ENCODE measurements at places on chromosomes 2 and 18.

- no peak for DNase-seq
Measured at GRCh38 chr2:42010743-42011298, 37.0 kb upstream of the PKDCC start.

GRCh38 chr2:232246245-232246644 lies 132.3 kb upstream of the ALPP start:
- peak; percentile 33 for DNase-seq

GRCh38 chr2:222179592-222179991 lies 119.2 kb downstream of the PAX3 start:
- no peak for DNase-seq

DNA sequence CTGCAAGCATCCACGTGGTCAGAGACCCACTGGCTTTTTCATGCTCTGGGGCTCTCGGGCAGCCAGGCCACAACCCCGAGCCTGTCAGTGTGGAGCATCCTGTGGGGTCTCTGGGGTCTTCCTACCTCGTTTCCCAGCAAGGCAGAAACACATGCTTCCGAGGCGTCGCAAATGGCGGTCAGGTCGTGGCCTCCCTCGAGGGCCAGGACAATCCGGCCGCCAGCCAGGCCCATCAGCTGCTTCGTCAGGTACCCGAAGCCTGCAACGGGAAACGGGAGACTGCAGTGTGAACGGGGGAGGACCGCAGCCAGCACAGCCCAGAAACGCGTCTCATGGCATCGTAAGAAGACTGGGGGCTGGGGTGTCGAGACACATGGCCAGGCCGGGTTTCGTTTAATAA lies 218.7 kb downstream of the TWIST2 start:
- DNase-seq, result no peak

- DNase-seq, result no peak
Measured at GRCh38 chr2:85662899-85663593, 5.0 kb downstream of the SFTPB start.

DNA sequence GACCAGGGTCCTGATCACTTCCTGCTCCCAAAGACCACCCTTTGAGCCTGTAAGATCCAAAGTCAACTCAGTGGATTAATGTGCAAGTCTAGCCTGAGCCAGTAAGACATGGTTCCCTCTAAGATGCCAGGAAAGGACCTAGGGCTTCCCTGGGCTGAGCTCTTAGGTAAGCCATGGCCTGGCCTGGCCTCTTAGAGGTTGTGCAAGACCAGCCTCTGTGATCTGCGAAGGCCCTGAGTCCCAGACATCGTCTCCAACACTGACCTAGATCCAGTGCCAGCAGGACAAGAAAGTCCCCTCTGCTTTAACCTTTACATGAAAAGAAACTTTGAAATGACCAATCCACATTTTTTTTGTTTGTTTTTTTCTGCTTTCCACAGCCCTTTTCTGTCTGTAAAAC lies 73.6 kb upstream of the CYP1B1 start:
- no peak for DNase-seq

GRCh38 chr2:71530641-71531332 lies 77.4 kb downstream of the DYSF start:
- DNase-seq, result no peak

- DNase-seq, result no peak
Measured at GRCh38 chr18:13611142-13611600, 115.2 kb downstream of the FAM210A start.

DNA sequence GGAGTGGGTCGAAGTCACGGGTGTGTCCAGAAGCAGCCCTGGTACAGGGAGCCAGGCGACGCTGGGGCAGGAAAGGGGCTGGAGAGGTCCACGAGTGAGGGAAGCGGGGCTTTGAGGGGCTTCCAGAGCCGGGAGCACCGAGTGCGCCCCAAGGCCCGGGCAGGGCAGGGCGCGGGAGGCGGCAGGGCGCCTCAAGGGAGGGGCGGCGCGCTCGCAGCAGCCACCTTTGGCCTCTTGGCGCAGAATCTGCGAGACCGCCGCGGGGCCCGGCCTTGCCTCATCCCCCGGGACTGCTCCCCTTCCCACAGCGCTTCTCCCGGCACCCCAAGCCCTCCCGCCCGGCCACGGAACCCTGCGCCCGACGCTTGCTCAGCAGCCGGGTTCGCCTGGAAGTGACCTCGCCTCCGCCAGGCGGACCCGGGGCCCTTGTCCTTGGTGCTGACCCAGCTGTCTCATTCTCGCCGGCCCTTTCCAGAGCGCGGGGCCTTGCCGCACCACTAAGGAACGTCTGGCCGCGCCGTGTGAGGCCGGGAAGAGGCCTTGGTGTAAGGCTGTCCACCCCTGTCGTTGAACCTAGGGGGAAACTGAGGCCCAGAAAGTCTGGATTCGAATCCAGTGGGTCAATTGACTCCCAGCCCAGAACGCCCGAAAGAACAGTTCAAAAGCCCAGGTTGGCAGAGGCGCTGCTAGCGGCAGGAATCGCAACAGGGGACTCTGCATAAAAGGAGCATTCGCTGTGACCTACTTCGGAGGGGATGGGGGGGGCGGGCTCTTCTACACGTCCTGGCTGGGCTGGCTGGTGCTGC lies 584 bp upstream of the DNER start:
- peak; percentile 68 for DNase-seq

- DNase-seq, result no peak
Measured at GRCh38 chr2:61091485-61091884, 25.8 kb downstream of the SANBR start.

GRCh38 chr18:30684825-30685481 lies 357.6 kb downstream of the DSC3 start:
- DNase-seq, result no peak

- DNase-seq, result no peak
Measured at GRCh38 chr2:107025869-107026380, 140.0 kb upstream of the ST6GAL2 start.

- peak; percentile 38 for DNase-seq
Measured at GRCh38 chr2:20421988-20422370, 24.9 kb upstream of the RHOB start.

DNA sequence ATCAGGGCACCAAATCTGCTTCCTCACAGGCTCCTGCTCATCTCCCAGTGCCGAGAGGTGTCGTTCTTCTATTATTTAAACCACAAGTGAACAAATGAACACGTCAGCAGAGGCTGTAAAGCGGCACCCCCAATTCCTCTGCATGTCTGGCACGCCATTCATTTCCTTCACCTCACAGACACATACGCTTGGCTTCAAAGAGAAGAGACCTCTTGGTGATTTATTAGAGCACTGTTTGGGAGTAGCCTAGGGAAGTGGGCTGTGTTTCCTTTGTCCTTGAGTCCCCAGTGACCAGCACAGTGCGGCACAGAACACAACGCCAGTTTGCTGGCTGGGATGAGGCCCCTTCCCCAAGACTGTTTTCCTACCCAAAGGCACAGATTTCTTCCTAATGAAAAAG lies 184.3 kb upstream of the REV1 start:
- DNase-seq, result no peak

- no peak for DNase-seq
Measured at GRCh38 chr2:43458014-43458628, 137.7 kb downstream of the THADA start.

DNA sequence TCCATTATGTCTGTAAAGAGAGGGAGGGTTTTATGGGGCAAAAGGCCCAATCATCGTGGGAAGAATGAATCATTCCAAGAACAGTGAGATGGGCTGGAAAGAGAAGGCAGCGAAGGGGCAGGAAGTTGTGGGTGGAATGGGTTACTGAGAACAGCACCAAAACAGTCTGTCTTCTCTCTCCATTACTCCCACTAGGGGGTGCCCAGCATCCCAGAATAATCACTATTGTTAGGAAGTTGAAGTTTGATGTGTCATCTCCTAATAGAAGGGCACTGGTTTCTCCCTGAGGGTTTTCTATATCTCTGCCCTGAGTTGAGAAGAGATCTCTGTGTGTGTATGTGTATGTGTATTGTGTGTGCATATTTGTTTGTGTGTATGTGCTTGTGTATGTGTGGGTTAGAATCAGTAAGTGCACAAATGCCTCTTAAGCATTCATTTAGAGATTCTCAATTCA lies 76.6 kb upstream of the MAP4K3 start:
- DNase-seq, result peak; percentile 75

DNA sequence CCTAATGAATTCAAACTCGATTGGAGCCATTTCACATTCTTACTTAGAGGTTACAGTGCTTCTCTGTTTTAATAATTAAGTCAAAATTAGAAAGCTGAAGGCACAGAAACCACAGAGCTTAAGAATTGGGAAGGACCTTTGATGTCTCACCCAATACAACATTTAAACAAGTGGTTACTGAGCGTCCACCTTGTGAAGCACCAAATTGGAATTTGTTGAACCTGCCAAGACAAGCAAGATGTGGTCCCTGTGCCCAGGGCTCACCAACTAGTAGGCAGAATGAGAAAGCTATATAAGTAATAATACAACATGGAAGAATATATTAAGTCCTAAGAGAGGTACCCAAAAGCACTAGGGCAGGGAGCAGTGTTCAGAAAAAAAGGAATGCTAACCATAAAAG lies 64.5 kb upstream of the NPAS2 start:
- DNase-seq, result no peak

- no peak for DNase-seq
Measured at GRCh38 chr2:12277241-12278034, 439.3 kb upstream of the TRIB2 start.

DNA sequence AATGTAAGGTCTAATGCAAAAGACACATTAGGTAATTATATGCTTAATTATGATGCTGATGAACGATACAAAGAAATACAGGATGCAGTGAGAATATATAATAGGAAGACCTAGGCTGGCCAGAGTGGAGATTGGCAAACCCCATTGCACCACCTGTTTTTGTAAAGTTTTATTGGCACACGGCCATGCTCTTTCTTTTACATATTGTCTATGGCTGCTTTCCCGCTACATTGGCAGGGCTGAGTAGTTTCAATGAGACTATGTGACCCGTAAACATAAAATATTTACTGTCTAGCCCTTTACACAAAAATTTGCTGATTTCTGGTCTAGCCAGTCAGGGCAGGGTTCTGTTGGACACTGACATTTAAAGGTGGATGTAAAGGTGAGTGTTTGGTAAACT lies 5.4 kb downstream of the SEC11C start:
- no peak for DNase-seq

DNA sequence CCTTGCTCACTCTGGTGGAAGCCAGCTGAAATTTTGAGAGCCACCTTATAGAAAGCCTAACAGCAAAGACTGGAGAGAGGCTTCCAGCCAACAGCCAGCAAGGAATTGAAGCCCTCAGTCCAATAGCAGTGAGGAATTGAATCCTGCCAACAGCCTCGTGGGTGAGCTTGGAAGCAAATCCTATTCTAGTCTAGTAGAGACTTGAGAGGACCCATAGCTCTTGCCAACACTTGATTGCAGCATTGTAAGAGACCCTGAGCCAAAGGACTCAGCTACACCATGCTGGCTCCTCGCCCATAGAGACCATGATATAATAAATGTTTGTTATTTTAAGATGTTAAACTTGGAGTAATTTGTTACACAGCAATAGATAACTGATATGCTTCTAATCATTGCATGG lies 403.0 kb upstream of the TNP1 start:
- no peak for DNase-seq

DNA sequence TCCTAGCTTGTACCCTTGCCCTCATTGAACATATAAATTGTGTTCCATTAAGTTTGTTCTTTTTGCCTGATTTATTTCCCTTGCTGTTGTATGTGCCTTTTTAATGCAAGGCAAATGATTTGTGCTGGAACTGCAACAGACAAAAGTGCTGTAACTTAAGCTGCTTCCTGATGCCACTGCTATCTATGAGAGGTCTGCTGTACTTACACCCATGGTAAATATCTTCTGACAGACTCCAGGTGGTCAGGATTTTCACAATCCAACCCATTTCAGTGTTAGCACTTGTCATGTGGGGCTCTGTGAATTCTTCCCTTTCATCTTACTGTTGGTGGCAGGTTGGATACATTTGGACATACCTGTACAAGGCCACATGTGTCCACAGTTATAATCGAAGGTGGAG lies 63.5 kb downstream of the ARHGAP15 start:
- no peak for DNase-seq

DNA sequence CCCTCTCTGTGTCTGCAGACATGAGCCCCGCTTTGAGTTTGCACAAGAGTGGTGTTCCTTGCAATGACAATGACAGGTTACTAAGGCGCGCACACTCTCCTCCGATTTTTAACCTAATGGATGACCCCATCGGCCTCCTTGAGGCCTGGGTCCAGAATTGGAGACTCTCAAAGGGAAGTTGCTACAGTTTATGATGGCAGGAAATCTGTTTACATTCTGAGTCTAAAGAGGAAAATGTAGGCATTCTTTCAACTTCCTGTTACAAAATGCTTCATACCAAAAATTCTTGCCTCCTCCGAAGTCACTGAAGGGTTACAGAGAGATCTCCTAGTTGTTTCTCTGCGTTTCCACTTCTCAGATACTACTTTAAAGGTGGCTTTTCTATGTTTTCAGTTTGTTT lies 225.3 kb upstream of the AGAP1 start:
- no peak for DNase-seq

DNA sequence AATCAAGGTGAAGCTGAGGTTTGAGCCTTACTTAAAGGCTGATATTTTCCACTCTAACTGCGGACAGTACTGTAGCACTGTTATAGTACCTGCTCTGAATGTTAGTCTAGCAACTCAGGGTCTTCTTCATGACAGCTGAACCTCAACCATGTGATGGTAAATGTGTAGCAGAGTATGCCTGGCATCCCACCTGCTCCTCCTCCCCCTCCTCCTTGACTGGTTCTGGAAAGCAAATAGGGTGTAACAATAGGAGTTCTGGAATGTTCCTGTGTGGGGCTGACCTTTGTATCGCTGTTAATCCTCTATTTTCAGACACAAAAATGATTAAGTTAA lies 447 bp upstream of the CCL20 start:
- DNase-seq, result no peak

DNA sequence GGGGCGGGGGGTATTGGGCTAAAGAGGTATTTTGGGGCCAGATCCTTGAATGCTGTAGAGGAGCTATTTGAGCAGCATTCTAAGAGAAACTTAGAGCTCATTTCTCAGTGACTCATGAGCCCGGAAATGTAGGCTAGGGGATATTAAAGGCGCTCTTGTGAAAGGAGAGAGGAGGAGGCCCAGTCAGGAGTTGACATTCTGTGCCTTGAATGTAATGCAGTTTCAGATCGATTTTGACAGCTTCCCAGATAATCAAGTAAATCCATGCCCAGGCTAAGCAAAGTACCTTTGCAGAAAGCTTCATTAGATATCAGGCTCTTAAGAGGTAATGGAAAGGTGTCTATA lies 1.5 kb downstream of the CAB39 start:
- no peak for DNase-seq

DNA sequence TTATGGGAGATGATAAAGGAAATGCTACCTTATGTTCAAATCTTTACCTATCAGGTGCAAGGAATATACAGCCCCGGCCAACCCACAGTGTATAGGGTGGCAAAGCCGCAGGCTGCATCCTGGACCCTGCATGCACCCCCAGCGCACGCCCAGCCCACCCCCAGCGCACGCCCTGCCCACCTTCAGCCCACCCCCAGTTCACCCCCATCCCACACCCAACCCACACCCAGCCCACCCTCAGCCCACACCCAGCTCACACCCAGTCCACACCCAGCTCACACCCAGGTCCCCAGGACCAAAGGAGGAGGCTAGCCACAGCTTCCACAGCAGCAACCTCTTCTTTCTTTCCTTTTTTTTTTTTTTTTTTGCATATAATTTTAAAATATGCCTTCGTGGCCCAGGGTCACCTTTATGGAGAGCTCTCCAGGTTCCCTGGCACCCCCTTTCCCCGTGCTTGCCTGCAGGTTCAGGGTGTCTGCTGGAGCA lies 120.9 kb downstream of the PTGR3 start:
- DNase-seq, result no peak
